ENCODE measurements at places on chromosomes 2 and 18.

DNA sequence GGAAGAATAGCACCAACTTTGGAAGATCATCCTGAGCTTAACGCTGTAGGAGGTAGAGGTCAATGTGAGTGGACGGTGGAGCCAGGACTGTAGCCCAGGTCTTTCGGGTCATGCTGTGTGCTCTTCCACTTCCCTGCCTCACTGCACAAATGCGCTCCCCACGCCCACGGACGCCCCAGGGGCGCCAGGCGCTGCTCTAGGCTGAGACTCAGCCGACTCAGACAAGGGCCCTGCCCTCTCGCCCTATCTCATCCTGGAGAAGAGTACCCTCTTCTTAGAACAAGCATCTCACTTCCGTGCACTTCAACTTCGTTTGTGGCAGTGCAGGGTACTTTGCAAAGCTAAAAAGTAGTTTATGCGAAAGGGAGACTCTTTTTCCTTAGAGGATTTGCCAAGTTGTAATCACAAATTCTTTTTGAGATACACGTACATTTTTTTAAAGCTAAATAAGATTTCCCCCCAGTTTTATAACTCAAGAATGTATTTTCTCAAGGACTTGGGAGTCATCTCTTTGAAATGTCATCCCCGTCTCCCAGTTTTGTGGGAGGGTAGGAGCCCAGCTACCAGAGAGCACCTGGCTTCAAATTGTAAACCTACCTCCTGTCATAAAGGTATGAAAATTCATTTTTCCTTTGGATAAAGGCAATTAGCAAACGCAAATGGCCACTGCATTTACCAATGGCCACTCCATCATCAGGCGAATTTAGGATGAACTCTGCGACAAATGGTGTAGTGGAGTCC, 1.2 kb upstream of the PRELID3A start:
- no peak for DNase-seq

GRCh38 chr18:7789856-7790552, 222.9 kb downstream of the PTPRM start:
- peak; percentile 9 for DNase-seq

- DNase-seq, result no peak
Observed at GRCh38 chr18:24263050-24263449, 124.2 kb downstream of the CABYR start.

- DNase-seq, result no peak
Observed at GRCh38 chr2:76998152-76998551, 524.0 kb downstream of the LRRTM4 start.

DNA sequence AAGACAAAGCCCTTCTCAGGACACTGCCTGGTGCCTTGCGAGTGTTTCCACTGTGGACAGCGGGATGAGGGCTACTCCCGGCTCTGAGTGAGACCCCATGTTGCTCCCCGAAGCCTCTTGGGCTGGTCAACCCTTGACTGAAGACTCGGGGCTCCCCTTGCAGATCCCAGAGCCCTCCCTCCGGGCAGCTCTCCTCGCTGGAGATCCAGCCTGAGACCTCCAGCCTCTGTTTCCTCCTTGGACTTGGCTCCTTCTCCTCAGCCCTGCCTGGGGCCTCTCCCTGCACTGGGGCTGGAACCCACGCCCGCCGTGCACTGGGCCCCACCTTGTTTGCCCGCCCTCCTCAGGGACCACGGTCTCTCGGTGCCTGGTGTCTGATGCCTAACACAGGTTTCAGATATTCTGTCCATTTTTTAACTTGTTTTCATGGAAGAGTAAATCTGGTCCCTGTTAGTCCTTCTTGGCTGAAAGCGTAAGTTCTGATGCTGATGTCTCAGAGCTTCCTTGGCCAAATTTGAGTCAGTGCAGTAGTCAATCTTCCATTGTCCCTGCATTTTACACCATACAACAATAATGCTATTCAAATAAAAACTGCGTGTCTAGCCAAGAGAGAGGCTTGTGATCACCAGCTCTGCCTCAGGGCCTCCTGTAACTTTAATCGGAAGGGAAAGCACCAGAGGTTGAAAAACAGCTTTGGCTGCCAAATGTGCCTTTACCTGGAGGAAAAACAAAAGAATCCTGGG, 139.3 kb upstream of the CTDP1 start:
- DNase-seq, result no peak

GRCh38 chr2:231360401-231360800, 35.1 kb upstream of the B3GNT7 start:
- DNase-seq, result no peak

DNA sequence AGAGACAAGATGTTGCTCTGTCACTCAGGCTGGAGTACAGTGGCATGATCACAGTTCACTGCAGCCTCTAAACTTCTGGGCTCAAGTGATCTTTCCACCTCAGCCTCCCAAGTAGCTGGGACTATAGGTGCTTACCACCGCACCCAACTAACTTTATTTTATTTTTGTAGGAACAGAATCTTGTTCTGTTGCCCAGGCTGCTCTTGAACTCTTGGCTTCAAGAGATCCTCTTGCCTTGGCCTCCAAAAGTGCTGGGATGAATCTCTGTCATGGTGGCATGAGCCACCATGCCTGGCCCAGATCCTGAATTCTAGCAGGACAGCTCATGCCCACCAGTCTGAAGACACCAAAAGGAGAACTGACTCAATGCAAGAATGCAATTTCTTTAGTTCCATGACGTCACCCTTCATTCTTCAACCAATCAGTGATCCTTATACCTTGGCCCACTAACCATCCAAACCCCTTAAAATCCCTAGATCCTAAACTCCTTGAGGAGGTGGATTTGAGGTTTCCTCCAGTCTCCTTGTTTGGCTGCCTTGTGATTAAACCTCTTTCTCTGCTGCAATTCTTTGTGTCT, 25.6 kb upstream of the CXXC1 start:
- DNase-seq, result no peak

DNA sequence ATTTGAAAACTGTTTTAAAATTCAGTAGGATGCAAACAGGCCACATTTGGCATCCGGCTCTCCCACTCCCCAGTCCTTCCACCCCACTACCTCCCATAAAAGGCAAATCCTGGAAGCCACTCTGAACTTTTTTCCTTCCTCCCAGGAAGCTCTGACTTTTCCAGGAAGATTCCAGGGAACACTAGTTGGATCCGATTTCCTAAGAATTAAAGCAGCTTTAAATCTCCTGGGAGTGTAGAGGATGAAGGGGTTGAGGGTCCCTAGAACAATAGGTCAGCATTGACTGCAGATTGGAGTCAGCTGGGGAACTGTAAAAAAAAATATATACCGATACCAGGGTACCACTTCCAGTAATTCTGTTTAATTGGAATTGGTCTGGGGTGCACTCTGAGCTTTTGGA, 76.9 kb downstream of the CRIM1 start:
- DNase-seq, result no peak

Data from non-pigmented ciliary epithelial cell (primary cell).